ENCODE measurements at places on chromosomes 2 and 18.

DNA sequence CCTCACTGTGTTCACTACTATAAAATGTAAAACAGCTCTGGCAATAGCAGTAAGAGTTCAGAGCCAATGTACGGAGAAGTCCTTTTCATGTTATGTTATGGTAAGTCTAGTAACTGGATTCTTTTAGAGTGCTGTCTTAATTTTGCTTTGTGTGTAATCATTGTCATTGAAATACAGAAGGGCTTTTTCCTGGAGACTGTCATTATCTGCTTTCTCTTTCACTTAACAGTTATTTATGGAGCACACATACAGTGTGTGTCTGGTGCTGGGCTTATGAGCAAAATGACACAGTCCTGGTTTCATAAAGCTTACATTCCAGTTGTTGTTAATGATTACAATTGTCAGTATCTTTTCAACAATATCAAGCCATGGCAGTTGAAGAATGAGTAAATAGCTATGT lies 95.5 kb downstream of the CCDC102B start:
- no peak for DNase-seq

GRCh38 chr2:162636206-162636728 lies 202.3 kb downstream of the KCNH7 start:
- DNase-seq, result no peak

GRCh38 chr2:190847504-190848081 lies 33.0 kb upstream of the GLS start:
- no peak for DNase-seq

GRCh38 chr2:19494241-19494640 lies 135.8 kb upstream of the OSR1 start:
- DNase-seq, result no peak

DNA sequence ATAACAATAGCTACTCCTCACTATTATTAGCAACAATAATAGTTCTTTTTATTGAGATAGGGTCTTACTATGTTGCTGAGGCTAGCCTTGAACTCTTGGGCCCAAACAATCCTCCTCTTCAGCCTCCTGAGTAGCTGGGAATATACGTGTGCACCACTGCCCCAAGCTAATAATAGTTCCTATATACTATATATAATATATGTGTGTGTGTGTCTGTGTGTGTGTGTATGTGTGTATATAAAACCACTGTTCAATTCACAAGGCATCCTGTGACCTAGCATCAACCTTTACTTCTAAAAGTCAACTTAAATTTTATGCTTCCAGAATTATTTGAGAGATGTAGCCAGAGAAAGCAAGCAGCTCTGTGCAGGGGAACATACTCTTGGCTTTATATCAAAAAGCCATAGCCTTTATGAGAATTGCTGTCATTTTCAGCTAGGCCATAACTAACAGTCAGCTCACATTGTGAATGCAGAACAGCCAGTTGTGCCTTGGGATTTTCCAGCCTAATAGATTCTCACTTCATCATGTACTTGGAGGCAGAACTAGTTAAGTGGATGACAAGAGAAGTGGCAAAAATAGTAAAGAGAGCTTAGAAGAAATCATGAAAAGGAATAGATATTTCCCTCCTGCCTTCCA lies 665.5 kb downstream of the NYAP2 start:
- DNase-seq, result no peak

DNA sequence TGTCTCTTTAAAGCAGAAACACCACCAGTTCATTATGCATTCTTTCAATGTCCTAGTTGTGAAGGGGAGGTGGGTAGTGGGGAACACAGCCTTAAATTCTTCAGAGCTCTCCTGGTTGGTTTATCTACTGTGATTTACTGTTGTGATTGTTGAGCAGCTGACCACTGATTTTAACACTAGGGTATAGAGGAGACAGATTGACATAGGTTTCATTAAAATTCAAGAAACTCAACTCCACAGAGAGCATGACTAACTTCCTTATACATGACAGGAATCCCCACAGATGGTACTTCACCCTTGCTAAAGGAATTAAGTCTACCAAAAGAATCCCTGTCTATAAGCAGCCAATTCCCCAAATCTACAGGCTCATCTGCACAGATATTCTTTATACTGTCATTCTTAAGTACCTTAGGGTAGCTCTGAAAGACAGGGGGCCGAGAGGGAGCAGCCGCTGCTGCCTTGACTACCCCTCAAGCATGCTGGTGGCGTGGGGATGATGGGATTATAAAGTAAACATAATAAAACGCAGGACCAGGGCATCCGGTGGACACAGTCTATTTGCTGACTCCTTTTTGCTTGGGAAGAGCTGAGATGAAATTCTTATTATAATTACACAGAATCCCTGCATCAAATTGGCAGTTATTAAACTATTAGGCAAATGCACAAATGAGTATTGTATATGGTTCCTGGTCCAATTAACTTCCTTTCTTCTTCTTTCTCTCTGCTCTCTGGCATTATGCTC lies 1377.6 kb upstream of the PIK3C3 start:
- no peak for DNase-seq

DNA sequence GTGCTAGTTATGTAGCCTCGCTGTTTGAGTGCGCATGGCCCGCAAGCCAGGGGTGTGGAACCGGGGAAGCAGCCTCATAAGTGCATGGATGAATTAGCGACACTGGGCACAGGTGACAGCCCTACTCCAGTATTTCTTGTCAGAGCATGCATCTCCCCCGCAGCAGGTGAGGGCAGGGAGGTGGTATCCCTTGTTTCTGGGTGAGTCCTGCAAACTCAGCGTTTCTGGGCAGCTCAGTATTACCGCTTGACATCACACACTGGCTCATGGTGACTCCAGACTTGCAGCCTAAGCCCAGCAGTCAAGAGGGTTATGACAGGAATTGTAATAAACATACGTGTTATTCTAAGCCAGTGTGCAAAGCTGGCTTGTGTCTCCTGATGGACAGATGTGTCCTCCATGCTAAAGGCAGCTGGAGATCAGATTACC lies 2.5 kb downstream of the CABLES1 start:
- no peak for DNase-seq

DNA sequence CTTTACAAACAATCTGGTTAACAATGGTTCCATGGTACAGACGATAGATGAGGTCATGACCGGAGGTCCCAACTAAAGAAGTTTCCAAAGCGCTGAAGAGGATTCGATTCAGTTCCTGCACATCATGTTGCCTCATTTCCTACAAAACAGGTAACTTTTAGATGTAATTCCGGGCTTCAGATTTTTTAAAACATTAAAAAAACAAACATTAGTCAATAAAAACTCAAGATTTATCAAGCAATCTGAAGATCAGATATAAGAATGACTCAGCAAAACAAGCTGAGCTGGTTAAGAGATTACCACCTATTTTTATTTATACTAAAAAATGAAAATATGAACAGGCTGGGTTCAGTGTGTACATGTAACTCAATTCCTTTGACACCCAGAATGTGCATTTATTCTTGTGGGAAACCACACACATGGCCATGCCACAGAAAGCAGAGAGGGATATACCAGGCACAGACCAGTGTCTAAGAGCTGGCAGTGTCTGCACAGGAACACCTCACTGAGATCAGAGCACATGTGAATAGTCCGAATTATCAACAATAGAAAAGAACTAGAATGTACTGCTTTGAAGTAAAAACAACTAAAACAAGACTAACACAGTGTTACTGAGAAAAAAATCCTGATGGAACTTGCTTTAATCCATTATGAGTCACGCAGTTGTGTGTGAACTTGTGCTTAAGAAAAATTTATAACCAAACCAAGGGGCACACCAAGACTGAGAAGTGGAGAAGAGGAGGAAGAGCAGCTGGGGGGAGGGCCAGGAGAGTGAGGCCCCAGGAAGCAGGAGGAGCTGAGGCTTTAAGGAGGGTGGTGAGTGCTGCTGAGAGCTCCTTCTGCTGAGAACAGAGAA lies 9.5 kb downstream of the USP40 start:
- no peak for DNase-seq

DNA sequence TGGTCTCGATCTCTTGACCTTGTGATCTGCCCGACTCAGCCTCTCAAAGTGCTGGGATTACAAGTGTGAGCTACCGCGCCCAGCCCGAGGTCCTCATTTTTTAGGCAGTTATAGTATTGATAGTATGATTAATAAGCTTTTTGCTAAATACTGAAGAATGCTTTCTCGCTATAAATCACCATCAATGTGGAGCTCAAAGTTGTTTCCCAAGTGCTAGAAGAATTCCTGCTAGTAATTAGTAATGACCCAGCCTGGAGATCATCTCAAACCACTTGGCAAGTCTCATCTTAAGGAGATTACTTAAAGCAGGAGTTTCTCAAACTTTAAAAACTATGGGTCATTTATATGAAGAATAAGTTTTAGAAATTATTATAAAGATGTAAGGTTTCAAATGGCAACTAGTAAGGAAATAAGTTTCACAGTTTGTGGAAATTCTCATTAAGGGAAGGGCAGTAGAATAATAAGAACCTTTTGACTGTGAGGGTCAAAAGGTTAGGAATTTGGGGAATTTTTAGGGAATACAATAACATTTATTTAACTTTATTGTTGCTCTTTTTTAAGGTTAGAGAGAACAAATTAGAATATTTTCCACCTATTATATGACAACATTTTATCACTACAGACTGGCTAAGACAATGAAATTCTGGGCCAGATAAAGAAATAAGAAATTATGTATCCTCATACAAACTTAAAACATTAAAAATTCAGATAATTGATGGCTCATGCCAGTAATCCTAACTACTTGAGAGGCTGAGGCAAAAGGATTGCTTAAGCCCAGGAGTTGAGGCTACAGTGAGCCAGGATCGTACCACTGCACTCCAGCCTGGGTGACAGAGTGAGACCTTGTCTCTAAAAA lies 148.6 kb upstream of the MAP3K20 start:
- DNase-seq, result no peak

DNA sequence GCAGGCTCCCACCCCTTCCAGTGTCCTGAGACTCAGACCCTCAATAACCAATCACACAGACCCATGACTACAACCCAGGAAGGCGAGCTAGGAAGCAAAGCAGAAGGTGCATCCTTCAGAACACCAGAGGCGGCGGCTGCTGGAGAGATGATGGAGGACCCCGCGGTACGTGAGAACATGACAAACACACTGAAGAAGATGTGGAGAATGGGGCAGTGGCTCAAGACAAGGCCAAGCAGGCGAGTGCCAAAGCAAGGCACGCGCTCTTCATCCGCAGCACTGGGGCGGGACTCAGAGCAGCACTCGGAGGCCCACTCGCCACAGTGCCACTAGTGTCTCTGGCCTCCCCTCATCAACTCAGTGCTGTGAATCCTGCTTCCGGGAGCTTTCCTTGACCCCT lies 13.7 kb downstream of the ERFE start:
- no peak for DNase-seq

GRCh38 chr2:230218421-230218820 lies 1.4 kb downstream of the SP110 start:
- DNase-seq, result no peak

GRCh38 chr2:54577944-54578647 lies 122.0 kb downstream of the SPTBN1 start:
- DNase-seq, result no peak

GRCh38 chr2:112566104-112566503 lies 18.3 kb upstream of the CHCHD5 start:
- no peak for DNase-seq

DNA sequence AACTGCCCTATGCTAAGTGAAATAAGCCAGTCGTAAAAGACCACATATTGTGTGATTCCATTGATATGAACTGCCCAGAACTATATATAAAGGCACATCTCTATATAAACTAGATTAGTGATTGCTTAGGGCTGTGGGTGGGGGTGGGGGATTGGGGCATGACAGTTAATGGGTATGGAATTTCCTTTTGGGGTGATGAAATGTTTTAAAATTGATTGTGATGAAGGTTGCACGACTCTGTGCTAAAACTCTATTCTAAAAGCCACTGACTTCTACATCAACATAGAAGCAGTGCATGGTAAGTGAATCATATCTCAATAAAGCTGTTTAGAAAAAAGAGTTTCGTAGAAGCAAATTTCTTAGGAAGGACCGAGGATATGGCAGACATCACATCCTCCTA lies 53.0 kb downstream of the CDCA7 start:
- DNase-seq, result no peak

DNA sequence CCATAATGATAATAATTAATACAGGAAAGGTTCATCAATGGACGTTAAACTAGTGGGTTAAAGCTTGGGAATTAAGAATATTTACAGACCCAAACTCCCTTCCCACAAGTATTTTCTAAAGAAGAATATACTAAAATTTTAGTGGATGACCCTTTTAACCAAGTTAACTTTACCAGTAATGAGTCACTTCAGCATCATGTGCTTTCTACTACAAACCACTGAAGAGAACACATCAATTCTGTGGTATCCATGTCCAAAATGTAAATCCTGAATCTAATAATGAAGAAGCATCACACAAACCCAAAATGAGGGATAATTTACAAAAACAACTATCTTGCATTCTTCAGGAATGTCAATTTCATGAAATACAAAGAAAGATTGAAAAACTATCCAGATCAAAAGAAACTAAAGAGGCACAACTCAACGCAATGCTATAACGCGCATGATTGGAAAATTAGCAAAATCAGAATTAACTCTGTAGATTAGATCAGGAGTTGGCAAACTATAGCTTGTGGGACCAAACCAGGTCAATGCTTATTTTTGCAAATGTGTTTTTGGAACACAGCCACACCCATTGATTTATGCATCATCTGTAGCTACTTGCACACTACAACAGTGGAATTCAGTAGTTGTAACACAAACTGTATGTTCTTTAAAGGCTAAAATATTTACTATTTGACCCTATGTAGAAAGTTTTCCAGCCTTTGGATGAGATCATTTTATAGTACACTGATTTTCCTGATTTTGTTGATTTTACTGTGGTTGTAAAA lies 27.5 kb downstream of the COPS8 start:
- DNase-seq, result no peak

GRCh38 chr2:239381709-239382134 lies 19.1 kb downstream of the HDAC4 start:
- no peak for DNase-seq

DNA sequence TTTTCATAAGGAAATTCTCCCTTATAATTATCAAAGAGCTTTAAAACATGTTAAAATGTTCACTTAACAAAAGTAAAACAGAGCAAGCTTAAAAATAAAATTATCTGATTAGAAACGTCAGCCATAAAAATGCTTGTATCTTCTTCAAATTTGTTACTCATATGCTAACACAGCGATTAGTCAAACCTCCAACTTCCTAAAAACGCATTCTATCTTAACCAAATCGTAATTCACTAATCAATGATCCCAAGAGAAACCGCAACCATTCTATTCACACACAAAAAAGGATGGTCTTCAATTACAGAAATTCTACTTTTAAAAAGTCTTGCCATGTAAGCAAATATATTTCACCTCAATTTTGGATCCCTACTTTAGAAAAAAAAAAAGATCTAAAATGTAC lies 1.9 kb downstream of the STK17B start:
- no peak for DNase-seq

- DNase-seq, result no peak
These were observed 93.7 kb downstream of the LOXHD1 start for GRCh38 chr18:46563317-46563716.

- no peak for DNase-seq
These were observed 2.6 kb upstream of the BCL2 start for GRCh38 chr18:63322206-63322605.

GRCh38 chr2:27552941-27553340 lies 29.9 kb upstream of the ZNF512 start:
- no peak for DNase-seq

GRCh38 chr18:2932247-2933181 lies 80.4 kb downstream of the LPIN2 start:
- DNase-seq, result no peak

GRCh38 chr18:9989481-9989880 lies 75.7 kb downstream of the VAPA start:
- no peak for DNase-seq

GRCh38 chr2:10454505-10454904 lies 6.4 kb upstream of the ODC1 start:
- no peak for DNase-seq

- DNase-seq, result no peak
These were observed 49.6 kb downstream of the SOWAHC start for GRCh38 chr2:109663721-109664120.

- DNase-seq, result no peak
These were observed 156.9 kb upstream of the ITGA6 start for GRCh38 chr2:172270278-172271079.
